Activated T-cell treated with anti-CD3 and anti-CD28 coated beads for 1 hour (primary cell): ENCODE measurements at places on chromosomes 13 and 19.

DNA sequence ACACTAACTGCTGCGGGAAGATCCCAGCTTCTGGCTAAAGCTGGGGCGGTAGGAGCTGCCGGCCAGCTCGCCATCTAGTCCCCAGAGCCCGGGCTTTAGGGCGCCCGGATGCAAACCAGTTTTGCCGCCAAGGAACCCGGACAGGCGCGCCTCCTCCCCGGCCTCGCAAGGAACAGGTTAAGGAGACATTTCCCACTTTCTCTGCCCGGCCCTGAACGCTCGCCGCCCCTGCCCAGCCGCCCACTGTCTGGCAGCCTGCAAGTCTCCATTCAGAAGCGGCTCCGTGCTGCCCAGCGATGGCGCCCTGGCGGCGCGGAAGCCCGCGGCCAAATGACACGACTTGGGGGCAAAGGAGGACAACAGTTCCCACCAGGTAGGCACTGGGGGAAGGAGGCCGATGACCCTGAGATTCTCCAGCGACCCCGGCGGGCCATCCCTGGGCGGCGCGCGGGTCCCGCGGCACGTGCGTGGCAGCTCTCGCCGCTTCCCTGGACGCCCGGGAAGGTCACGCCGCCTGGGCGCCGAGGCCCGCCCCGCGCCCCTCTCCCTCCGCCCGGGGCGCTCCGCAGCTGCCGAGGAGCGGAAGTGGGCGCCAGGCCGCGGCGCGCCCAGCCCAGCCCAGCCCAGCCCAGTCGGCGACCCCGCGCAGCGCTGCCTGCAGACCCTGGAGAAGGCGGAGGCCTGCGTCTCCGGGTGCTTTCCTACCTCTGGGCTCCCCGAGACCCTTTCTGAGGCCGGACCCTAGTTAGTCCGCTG lies 42.2 kb upstream of the HNRNPA1L2 start:
- DNase-seq: no peak

GRCh38 chr13:91249861-91250260 lies 97.6 kb upstream of the MIR17HG start:
- DNase-seq: no peak

- DNase-seq: no peak
These were observed 32.1 kb downstream of the CYP4F22 start for GRCh38 chr19:15540435-15540834.

DNA sequence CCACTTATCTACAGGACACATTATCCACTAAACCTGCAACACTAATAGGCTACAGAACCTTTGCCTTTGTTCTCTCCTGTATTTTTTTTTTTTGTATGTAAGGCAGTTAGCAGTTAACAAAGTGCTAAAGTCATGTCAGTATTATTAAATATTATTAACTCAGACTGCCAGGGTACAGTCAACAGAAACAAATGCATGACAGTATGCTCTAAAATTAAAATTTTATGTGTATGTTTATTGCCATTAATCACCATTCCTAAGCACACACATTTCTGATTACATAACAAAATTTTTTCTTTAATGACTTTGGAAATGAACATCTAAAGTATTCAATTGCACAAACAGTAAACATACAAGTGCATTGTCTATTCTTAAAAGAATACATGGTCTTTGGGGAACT lies 41.7 kb downstream of the XPO4 start:
- no peak for DNase-seq

DNA sequence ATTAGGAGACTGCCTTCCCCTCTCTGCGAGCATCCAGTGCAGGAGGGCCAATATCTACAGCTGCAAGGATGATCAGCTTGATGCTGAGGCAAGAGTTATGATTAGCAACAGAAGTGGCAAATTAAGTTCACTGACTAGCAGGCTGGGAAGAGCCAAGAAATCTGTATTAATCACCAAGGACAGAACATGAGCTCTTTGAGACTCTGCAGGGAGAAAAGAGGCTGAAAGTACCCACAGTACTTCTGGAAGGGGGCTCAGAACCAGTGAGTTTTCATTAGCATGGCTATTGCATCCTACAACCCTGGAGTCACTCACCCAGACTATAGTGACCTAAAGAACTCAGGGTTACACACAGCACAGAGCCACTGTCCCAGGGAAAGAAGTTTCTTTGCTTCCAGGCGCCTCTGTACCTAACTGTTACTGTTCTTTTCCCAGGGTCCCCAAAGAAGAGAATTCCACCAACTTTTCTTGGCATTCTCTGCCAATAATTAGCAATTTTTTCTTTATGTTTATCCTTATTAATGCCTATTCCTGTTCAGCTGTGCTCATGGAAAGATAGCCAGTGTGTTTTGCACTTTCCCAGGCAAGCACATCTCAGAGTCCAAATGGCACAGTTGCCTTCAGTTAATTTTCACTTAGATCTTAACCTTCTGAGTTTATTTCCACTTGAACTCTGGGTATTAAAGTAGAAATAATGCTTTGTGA lies 25.8 kb upstream of the MEDAG start:
- no peak for DNase-seq

DNA sequence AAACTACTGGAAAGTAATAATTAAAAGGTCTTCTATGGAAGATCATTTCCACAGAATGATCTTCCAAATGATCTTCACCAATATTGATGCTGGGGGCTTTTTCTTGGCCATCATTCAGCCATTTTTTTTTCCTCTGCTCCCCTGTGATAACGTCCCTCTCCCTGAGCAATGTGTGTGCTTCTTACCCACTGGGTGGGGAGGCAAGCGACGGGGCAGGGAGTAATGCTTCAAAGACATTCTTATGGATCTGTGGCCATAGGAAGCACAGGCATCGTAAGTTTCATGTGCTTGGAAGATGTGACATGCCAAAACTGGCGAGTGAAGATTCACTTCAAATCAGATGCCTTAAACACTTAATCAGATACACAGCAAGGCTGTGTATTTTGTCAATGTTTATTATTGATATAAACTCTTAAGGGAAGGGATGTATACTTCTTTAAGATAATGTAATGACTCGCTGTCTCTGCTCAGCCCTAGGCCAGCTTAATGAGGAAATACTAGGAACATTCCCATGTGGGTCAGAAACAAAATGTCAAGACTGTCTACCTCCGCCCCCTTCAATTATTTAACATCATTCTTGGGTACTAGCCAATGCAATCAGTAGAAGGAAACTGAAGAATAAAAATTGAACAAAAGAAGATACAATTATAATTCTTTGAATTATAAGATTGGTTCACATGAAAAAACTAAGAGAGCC lies 34.1 kb upstream of the SERPINE3 start:
- no peak for DNase-seq

GRCh38 chr13:113536461-113537110 lies 46.1 kb upstream of the DCUN1D2 start:
- no peak for DNase-seq

DNA sequence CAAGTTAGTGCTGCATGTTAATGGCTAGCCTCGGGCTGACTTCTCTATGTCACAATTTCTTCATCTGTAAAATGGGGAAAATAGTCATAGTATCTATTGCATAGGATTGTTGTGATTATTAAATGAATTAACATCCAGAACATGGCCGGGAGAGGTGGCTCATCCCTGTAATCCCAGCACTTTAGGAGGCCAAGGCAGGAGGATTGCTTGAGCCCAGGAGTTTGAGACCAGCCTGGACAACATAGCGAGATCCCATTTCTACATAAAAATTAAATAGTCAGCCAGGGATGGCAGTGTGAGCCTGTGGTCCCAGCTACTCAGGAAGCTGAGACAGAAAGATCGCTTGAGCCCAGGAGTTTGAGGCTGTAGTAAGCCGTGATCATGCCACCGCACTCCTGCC lies 21.8 kb upstream of the FBL start:
- no peak for DNase-seq

DNA sequence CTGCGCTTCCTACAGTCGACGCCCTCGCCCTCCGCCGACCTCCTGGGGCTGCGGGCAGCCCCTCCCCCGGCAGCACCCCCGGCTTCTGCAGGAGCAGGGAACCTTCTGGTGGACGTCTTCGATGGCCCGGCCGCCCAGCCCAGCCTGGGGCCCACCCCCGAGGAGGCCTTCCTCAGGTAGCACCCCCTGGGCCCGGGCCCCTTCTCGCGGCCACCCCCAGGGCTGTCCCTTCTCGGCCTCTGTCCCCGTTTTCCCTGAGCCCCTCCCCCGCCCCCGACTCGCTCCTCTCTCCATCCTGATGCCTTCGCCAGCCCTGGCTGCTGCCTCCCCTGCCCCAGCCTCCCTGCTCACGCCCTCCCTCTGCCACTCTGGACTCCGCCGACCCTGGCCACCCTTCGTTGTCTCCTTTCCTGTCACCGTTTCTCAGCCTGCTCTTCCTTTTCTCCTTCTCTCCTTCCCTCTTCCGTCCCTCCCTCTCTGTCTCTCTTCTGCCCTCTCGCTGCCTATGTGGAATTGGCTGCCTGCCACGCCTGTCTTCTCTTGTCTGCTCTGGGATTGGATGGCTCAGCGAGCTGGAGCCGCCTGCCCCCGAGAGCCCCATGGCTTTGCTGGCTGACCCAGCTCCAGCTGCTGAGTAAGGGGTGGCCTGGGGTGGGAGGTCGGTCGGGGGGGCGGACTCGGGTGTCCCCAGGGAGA lies 11.0 kb downstream of the FUZ start:
- no peak for DNase-seq

DNA sequence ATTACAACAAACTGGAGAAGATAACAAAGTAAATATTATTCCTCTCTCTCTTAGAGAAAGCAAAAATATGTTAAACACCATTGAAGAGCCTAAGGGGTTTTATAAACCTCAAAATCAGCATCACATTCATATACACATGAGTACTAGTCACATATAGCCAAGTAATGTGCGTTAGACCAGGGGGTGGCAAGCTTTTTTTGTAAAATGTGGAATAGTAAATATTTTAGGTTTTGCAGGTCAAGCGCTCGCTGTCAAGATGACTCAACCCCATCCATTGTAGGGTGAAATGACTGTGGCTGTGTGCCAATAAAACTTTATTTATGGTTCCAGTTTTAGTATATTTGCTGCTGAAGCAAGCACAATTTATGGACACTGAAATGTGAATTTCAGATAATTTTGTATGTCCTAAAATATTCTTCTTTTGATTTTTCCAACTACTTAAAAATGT lies 21.7 kb downstream of the RFX2 start:
- DNase-seq: no peak

GRCh38 chr13:68888832-68889231 lies 1218.8 kb upstream of the ATXN8OS start:
- DNase-seq: no peak

- no peak for DNase-seq
These were observed 35.6 kb upstream of the ZNF599 start for GRCh38 chr19:34808566-34808965.

DNA sequence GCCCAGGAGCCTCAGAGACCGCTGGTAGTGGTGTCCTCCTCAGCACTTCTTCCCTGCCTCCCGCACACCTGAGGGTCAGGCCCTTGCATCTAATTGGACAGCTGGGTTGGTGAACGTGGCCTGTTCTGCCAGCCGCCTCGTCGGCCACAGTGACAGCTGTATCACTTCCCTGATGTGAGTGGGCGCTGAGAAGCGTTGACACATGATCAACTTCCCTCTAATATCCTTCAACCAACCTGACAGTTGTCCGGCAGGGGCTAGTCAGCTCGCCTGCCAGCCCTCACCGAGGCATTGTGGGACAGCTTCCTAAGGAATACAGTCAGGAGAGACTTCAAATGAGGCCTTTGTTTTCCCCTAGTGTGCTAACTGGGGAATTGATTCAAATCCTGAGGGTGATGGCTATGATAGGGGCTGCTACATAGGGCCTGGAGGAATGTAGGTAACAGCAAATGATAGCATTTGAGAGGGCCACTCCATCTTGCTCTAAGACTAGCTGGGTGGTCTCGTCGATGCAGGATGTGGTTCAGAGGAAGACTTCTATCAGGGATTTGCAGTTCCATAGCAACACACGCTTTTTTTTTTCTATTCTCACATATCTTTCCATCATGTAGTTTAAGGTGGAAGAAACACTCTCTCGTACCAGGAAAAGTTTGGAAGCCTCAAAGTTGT lies 230.8 kb downstream of the TSHZ3 start:
- DNase-seq: no peak

- no peak for DNase-seq
These were observed 4.5 kb upstream of the EPSTI1 start for GRCh38 chr13:42996584-42996983.

DNA sequence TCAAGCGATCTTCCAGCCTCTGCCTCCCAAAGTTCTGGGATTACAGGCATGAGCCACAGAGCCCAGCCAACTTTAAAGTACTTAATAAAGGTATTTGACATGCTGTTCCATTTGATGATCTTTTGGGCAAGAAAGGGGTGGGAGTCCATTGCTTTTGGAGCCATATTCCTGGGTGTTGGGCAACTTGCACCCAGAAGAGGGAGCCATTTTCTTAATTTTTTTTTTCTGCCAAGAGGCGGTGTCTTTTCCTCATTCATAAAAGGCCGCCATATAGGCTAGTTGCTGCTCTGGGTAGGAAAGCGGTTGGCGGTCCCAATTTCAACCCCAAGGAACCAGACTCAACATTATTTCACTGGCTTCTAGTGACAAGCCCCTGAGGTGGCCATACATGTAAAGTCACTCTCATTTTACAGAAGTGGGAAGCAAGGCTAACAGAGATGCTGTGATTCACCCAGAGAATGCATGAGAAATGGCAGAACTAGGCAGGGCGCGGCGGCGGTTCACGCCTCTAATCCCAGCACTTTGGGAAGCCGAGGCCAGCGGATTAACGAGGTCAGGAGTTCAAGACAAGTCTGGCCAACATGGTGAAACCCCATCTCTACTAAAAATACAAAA lies 139.6 kb downstream of the CACNA1A start:
- DNase-seq: no peak

GRCh38 chr19:38719761-38720558 lies 24.3 kb downstream of the CAPN12 start:
- no peak for DNase-seq

DNA sequence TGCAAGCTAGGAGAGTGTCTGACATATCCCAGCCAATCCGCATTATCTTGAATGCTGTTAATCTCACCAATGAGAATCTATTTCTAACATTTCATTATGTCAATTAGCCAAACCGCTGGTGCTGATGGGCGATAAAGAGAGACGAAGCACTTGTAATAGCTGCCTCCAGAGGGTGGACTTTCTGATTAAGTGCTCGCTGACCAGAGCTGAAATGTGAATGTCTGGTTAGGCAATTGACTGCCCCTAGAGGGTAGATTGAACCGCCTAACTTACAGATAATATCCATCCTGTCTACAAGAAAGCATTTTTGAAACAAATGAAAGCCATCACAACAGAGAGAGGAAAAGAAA lies 552 bp upstream of the GRWD1 start:
- DNase-seq: no peak

GRCh38 chr13:110560601-110561343 lies 750 bp downstream of the RAB20 start:
- no peak for DNase-seq
